Fibroblast of mammary gland (primary cell): ENCODE measurements at places on chromosomes 3 and 15.

DNA sequence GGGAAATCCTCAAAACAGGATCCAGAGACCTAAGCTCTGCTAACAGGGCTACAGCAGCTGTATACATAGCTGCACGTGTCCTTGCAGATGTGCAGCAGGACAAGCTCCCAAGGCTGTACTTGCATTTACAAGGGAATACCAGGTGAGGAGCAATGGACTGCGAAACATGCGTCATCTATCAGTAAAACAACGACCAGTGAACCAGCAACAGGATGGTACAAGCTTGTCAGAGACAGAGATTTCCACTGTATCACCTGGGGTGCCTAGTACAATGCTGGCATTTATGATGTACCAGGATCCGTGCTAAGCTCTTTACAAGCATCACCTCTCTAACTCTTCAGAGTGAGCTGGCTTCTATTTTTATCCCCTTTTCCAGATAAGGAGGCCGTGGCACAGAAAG lies 227.3 kb downstream of the FOXP1 start:
- no peak for DNase-seq

DNA sequence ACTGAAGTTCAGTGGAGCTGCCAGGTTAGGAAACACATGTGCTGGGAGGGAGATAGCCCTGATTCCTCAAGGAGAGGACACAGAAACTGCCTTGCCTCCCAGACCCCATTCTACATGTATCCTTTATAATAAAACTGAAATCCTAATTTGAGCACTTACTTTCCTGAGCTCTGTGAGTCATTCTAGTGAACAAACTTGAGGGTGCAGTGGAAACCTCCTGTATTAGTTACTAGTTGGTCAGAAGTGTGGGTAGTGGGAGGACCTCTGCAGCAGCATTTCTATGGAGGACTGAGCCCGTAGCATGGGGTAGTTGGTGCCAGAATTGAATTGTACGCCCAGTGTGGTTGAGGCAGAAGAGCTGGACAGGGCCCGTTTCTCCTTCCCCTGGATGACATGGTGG lies 23.9 kb downstream of the ATP1B3 start:
- no peak for DNase-seq

GRCh38 chr3:69384326-69384725 lies 1.6 kb downstream of the FRMD4B start:
- DNase-seq, result no peak

- DNase-seq, result no peak
These were observed 301.0 kb downstream of the CADM2 start for GRCh38 chr3:85259748-85260147.

DNA sequence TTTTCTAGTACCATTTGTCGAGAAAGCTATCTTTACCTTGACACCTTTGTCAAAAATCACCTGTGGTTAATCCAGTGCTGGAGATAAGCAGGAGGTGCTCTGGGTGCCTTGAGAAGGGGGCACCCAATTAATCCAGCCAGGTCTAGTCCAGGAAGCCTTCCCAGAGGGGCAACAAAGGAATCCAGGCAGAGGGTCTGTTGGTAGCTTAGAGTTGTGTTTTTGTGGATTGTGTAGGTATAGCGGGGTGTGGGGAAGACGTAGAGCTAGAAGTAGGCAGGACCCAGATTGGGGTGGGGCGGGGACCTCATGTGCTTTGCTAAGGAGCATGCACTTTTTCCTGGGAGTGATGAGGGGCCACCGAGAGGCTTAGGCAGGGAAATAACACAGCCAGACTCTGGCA lies 6.0 kb upstream of the PIGZ start:
- DNase-seq, result no peak

DNA sequence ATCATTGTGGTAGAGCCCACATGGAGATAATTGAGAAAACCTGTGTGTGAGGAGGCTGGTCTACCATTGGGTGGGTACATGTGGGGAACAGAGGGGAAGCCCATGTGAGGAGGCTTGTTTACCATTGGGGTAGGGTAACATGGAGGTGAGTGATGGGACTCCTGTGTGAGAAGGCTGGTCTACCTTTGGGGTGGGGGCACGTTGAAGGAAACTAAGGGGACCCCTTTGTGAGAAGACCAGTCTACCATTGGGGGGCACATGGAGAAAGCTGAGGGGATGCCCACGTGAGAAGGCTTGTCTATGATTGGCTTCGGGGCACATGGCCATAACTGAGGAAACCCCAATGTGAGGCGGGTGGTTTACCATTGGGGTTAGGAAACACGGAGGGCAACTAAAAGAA lies 158.5 kb downstream of the FBLN2 start:
- no peak for DNase-seq

DNA sequence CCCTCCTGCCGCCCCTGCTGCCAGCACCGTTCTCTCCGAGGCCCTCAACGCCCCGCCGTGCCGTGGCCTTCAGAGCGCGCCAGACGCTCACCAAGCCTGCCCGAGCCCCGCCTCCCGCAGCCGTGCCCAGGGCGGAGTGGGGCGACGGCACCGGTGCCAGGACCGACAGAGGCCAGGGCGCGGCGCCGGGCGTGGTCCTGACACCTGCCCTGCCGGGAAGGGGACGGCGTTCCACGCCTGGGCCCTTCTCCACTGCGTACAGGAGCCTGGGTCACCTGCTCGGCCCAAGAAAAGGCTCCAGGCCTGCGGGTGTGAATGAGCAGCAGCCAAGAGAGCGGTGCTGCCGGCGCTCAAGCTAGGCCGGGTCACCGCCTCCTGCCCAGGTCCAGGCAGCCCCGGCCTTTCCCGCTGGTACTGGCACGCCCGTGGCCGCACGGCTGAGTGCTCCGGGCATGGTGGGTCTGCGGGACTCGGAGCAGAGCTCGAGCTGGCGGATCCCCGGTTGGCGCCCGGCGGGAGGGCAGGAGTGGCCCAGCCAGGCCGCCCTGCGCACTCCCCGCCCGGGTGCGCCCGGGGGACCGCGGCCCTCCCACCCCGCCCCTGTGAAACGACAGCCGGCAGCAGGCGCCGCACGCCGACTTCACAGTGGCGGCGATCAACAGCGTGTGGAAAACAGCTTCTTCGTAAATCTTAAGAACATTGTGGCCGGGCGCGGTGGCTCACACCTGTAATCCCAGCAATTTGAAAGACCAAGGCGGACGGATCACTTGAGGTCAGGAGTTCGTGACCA lies 4.2 kb downstream of the OCA2 start:
- no peak for DNase-seq

DNA sequence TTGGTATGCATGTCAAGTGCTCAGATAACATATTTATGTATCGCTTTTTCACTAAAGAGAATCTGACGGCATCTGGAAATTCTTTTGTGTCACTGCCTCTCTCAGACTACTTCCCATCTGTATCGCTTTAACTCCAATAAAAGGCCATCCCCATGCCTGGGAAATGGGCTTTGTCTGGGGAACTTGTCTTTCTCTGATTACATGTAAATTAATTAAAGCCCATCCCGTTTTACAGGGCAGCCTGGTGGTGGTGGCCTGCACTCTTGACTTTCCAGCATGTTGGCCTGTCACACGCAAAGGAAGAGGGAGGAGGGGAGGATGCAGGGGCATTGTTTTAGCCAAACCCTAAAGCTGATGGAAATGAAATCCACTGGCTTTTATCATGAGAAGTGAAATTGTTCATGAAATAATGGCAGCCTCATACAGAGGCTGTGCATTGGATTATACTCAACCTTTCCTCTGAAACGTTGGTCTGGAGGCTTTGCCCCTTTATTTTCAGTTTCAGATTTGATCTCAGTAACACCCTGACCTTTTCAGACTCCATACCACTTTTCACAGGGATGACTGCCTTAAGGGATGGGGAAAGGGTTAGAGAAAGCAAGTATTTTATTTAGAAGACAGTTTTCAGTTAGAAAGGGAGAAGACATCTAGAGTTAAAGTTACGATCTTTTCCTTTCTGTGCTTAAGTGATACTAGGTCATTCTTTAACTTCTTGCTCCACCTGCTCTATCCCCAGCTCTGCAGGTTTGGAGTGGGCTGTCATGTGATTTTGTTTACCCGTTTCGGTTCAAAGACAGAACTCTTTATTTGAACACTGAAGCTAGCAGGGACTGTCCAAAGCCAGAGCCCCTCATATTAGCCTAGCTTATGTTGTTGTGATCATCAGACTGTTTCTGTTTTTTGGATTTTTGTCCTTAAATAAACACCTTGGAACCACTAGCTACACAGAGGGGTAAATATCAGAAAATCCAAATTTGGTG lies 94.6 kb upstream of the CTDSPL start:
- DNase-seq, result no peak

DNA sequence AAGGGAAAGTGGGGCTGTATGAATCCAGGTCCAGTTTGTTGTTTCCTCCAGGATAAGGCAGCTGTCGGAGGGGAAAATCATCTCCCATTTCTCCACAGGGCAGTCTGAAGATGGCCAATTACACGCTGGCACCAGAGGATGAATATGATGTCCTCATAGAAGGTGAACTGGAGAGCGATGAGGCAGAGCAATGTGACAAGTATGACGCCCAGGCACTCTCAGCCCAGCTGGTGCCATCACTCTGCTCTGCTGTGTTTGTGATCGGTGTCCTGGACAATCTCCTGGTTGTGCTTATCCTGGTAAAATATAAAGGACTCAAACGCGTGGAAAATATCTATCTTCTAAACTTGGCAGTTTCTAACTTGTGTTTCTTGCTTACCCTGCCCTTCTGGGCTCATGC lies 911 bp downstream of the CCRL2 start:
- DNase-seq, result no peak

- DNase-seq, result no peak
These were observed 73.8 kb downstream of the SYNPR start for GRCh38 chr3:63352008-63352279.

GRCh38 chr15:57522148-57522547 lies 69.6 kb upstream of the MYZAP start:
- no peak for DNase-seq

DNA sequence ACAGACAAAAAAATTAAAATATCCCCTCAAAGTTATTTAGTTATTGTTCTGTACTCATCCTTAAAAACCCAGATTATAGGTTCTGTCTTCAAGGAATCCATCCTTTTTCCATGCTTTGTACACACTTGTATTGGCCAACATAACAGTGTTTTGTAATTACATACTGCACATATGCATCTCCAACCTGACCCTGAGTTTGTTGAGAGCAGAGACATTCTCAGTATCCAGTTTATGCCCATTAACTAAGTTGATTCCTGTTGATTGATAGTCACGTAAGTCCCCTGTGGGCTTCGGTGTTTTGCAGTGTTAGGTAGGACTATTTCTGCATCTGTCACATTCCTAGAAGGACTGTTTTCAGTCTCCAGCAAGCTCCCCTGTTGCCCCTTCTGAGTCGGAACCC lies 33.6 kb downstream of the MOBP start:
- DNase-seq, result no peak

DNA sequence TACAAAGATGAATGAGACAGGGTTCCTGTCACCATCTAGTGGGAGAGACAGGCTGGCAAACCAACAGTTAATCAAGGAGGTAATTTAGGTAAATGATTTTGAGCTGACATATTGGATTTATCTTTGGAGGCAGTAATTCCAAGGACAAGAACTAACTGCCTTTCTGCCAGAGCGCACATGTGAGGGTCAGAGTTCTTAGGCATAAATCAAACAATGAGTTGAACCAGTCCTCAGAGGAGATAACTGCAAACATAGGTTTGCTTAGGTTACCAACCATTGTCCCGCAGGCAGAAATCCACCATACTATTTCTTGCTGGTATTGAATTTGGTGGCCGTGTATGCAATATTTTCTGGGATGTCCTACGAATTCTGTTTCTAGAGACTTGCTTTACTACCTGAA lies 14.2 kb upstream of the PPP1R2 start:
- DNase-seq, result no peak

GRCh38 chr3:71724584-71725270 lies 475 bp downstream of the EIF4E3 start:
- DNase-seq, result no peak

- DNase-seq, result peak; percentile 69
These were observed 234.6 kb downstream of the RBMS3 start for GRCh38 chr3:29515451-29515850.

DNA sequence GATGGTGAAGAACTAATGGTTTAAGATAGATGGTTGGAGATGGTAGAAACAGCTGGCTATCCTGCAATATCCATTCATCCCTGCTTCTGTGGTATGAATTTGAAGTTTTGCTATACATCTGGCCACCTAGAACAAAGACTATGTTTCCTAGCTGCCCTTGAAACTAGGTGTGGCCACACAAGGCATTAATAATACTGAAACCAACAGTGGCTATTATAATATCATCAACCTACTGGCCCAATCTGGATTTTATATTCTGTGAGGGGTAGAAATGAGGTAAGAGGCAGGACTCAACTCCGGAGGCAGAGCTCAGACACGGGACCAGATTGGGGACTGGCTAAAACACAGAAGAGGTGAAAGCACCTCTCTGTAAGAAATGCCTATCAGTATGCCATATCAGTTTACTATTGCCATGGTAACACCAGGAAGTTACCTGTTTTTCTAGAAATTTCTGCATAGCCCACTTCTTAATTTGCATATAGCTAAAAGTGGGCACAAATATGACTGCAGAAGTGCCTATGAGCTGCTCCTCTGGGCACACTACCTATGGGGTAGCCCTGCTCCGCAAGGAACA lies 8.4 kb downstream of the IFT80 start:
- DNase-seq, result no peak

- peak; percentile 63 for DNase-seq
These were observed 17.6 kb downstream of the EIF4E3 start for GRCh38 chr3:71707595-71707994.

DNA sequence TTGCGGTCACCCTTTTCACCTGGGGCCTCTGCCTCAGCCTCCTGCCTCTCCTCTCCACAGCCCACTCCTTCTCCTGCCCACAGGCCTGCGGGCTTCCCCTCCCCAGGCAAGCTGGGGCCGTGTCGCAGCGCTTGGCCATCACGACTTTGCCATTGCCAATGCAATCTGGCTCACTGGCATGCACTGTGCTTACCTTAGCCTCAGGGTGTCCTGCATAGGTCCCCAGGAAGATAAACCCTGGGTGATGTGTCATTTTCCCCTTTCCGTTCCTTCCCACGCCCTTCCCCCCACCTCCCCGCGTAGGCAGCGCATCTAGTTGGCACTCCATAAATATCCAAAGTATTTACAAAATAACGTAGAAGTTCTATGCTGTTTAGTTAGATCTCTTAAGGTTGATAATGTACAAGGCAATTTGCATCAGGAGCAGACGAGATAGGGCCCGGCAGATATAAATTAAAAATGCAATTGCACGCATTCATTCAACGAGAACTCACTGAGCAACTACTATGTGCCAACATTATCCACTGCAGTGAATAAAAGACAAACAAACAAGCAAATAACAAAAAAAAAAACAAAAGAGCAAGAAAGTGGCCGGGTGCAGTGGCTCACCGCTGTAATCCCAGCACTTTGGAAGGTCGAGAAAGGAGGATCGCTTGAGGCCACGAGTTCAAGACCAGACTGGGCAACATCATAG lies 973 bp upstream of the COPG1 start:
- DNase-seq, result no peak

DNA sequence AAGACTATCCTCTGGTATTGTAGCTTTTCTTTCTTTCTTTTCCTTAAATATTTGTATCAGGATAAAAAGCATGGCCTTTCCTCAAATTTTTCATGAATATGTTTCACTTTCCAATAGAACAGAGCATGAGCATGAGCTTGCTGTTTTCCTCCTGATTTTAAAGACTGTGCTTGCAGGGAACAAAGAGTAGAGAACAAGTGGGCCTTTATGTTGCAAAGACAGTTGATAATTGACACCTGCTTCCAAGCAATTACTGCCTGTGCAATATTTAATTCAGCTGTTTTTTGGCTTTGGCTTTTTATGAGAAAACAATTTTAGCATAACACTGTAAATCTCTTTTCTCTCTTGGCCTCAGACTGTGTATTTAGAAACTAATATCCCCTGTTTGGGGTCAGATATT lies 263.6 kb upstream of the AZI2 start:
- DNase-seq, result no peak

- DNase-seq, result no peak
These were observed 33.3 kb downstream of the SETD5 start for GRCh38 chr3:9430733-9431132.
